ENCODE measurements at places on chromosomes 12 and 14.
A peak's percentile ranks its signal among the peaks of the same experiment; 100 is the strongest.

- DNase-seq = no peak
Measured at GRCh38 chr14:64844272-64844671, 35.4 kb downstream of the SPTB start.

GRCh38 chr12:112401054-112401453 lies 8.4 kb downstream of the RPL6 start:
- no peak for DNase-seq

- DNase-seq = peak; percentile 30
Measured at GRCh38 chr14:45252366-45253069, 484 bp downstream of the MIS18BP1 start.

- no peak for DNase-seq
Measured at GRCh38 chr14:98721061-98721460, 550.9 kb downstream of the BCL11B start.

GRCh38 chr12:105725054-105725453 lies 394.6 kb downstream of the C12orf75 start:
- no peak for DNase-seq

DNA sequence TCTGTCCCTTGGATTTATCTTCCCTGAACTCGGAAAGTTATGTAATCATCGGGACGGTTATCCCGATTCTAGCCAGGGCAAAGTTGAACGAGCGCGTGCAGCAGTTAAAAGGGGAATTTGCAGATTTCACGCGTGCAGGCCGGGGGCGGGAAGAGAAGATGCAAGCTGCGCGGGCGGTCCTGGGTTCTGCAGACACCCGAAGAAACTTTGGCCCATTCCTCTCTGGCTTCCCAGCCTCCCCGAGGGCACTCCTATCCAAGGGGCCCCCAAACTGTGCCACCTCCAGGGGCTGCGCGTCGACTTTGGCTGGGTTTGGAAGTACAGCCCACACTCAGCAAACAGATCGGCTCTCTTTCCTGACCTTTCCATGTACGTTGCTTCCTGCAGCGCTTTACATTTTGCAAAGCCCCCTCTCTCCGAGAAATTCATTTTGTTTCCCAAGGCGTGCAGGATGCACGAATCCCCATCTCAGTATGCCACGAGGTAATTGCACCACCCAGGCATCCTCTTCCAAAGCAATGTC lies 941 bp upstream of the PPP1CC start:
- DNase-seq = peak; percentile 72

GRCh38 chr12:25001311-25001710 lies 52.4 kb upstream of the BCAT1 start:
- DNase-seq = no peak

- DNase-seq = no peak
Measured at GRCh38 chr14:100655741-100656085, 68.5 kb upstream of the BEGAIN start.

GRCh38 chr12:112161711-112162110 lies 36.4 kb downstream of the TRAFD1 start:
- DNase-seq = no peak

- DNase-seq = no peak
Measured at GRCh38 chr12:54858562-54858961, 4.2 kb downstream of the MUCL1 start.

DNA sequence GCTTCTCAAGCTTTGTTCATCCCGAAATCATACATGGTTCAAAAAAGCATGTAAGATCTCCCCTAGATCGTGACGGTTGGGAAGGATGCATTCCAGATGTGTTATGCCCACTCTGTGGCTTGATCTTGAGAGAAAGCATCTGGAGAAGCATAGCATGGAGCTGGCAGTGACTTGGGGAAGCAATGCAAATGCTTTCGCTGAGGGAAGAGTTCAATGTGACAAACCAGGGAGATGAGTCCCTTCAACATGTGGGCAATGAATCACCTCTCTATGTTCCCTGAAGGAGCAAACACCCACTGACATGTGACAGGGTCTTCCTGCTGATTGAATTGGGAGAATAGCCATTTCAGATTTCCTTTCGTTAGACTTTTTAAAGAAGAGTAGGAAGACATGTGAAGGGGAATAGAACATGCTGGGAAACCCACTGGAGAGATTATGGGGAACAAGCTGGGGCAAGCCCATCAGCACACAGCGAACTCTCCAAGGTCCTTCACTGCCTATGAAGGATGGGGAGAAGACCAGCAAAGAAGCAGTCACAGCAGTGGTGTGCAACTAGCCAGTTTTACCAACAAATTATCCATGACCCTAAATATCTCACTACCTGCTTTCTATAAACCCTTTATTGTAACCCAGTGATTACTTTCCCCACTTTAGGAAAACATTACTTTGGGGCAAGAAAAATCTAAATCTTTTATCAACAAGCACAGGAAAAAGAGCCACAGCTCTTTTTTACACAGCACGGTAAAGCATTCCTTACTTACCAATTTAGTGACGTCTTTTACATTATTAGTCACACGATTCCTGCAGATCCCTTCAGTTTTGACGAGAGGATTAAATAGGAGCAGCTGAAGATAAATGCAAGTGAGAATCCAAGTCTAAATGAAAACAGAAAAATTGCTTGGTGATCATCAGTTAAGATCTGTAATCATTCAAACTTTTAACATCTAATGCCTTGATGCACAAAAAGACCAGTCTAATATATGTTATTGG lies 35.0 kb downstream of the KITLG start:
- DNase-seq = peak; percentile 92

- DNase-seq = peak; percentile 43
Measured at GRCh38 chr12:107488666-107489065, 196.9 kb upstream of the PWP1 start.

DNA sequence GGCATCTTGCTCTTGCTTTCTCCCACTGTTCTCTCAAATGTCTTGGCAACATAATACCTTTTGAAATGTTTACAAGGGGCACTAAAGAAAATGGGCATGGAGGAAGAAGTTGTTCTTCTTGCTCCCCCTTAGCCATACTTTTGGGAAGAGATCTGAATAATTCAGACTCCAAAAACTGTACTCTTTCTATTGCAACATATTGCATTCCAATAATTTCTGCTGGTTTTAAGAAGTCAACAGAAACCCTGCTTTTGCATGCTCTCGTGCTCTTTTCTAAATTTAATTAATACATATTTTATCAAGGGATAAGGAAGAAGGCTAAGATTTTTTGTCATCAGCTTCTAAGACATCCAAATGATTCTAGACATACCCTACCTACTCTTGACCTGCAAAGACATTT lies 409.9 kb upstream of the SOX5 start:
- no peak for DNase-seq

DNA sequence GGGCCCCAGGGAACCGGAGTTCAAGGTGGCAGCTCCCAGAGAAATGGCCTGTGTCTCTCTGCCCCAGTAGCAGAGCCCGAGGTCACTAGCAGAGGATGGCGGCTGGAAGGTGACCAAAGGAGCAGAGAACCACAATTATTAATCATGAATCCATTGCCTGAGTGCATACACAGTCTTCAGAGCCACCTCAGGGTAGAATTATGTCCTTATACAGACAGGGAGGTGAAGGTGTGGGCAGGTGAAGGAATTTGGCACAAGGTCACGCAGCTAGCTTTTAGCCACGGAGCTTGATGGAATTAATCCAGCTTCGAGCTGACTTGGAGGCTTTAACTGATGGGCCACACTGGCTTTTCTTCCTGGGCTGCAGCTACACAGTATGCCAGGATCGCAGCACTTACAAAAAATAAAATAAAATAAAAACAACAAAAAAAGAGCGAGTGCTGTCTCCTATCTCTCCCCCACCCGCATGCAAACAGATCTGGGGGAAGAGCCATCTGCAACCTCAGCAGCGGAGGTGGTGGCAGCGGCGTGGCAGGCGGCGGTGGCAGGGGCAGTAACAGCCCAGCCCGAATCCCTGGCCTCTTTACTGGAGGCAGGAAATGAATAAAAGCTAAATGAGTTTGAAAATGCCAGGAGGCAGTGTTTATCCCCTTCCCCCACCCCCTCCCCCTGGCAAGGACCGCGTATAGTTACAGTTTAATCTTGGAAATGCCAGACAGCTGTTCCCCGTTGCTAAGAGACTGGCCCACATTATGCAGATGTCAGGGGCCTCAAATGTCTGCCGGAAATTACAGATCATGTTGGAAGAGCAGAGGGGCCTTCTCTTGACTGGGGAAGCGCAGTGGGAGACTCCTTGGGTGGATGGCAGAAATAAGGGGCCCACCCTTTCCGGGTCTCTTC lies 93.5 kb downstream of the LRRC74A start:
- DNase-seq = peak; percentile 61

DNA sequence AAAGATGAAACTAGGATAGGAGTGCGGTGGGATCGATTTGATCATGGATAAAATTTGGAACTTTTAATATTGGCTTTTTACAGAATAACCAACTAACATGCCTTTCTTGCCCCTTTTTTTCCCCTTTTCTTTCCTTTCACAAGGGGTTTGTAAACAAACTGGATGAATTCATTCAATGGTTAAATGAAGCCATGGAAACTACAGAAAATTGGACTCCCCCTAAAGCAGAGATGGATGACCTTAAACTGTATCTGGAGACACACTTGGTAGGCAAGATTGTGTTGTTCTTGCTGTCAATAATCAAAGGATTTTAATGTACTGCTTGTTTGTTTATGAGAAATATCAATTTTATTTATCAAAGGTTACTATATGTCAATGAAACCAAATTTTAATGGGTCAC lies 247.9 kb downstream of the AKAP6 start:
- DNase-seq = no peak

DNA sequence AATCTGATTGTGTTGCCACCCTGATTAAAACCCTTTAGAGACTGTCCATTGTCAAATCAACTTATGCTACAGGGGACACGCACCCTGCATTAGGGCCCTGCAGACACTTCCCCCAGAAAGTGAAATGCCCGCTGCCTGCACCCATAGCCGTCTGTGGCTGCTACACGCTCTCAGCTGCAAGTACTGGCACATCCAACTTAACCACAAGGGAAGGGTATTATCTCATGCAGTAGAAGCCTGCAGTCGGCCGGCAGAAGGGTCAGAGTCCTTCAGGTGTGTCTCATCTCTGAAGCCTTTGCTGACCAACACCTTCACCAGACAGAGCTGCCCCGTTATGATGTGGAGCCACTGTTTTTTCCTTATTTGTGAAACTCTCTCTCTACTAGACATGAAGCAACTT lies 20.8 kb downstream of the CFAP251 start:
- no peak for DNase-seq

DNA sequence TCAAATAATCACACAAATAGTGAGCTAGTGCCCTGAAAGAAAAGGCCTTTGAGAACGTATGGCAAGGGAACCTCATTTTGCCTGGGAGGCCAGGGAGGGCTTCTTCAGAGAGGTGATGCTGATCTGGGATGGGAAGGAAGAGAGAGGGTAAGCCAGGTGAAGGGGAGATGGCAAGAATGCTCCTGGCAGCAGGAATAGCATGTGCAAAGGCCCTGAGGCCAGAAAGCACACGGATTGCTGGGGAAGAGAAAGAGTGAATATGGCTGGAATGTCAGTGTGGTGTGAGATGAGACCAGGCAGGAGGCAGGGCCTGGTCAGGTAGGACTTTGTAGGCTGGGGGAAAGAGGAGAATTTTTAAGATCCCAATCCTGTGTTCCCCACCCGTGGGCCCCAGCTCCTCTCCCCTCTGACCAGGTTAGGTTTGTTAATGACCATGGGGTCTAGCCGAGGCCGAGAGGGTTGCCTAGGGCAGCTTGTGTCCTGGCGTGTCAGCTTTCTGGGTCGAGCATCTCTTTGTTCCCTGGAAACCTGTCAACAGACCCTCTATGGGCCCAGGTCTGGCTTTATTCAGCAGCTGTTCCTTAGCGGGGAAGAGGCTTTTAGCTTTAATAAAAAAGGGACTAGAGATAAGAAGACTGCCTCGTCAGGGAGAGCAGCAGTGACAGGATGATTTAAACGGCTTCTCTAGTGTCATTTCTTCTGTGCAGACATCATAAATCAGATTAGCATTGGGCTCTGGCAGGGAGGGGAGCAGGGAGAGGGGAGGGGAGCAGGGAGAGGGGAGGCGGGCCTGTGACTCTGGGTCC lies 123.4 kb downstream of the ADCK1 start:
- no peak for DNase-seq

DNA sequence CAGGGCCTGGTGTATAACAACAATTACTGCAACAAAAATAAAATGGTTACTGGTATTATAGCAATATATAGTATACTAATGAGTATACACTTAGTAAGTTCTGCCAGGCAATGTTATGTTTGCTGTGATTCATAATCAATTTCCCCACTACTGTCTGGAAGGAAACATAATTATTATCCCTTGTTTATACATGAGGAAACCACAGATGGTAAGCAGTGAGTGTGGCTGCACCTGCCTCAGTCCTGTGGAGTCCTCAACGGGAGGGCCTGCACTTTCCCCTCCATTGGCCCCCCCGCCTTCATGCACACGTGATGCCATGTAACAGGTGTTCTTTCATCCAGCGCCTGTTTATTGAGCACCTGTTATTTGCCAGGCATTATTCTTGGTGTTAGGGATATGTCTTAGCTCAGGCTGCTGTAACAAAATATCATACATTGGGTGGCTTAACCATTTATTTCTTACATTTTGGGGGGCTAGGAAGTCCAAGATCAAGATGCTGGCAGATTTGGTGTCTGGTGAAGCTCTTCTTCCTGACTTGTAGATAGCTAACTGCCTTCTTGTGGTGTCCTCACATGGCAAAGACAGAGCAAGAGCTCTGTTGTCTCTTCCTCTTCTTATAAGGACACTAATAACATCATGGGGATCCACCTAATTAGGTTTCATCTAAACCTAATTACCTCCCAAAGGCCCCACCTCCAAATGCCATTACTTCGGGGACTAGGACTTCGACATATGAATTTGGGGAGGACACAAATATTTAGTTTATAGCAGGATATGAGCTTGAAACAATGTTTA lies 59.5 kb upstream of the CHGA start:
- DNase-seq = no peak

DNA sequence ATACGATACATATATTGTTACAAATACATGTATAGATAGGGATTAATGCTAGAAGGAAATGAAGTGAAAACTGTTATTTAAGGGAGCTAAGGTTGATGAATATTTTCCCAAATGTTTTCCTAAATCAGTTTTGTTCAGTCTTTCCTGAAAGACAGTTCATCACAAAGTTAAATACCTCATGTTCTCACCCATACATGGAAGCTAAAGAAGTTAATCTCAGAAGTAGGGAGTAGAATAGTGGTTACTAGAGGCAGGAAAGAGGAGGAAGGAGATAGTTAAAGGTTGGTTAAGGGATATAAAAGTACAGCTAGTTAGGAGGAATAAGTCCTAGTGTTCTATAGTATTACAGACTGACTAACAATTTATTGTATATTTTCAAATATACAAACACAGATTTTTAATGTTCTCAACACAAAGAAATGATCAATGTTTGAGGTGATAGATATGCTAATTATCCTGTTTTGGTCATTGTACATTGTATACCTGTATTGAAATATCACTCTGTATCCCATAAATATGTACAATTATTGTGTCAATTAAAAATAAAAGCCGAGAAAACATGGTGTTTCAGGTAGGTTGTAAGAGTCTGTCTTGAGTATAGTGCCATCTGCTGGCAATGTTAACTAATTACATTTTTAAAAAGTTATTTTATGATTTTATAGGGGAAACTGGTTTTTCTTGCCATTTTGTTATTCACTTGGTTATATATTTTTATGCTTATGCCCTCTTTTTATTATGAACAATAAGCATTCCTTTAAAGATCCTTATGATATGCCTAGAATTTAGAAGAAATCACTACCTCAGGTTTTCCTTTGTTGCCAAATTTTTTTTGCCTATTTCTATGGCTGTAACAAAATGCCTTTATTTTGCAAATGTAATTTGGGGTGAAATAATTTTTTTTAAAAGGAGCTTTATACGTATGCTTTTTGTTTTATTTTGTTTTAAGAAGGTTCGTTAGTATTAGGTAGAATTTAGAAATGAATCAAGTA lies 26.9 kb downstream of the ZDHHC17 start:
- DNase-seq = no peak

GRCh38 chr14:54675236-54676128 lies 108.6 kb downstream of the SAMD4A start:
- peak; percentile 46 for DNase-seq
